ENCODE measurements at places on chromosomes 2 and 18.

DNA sequence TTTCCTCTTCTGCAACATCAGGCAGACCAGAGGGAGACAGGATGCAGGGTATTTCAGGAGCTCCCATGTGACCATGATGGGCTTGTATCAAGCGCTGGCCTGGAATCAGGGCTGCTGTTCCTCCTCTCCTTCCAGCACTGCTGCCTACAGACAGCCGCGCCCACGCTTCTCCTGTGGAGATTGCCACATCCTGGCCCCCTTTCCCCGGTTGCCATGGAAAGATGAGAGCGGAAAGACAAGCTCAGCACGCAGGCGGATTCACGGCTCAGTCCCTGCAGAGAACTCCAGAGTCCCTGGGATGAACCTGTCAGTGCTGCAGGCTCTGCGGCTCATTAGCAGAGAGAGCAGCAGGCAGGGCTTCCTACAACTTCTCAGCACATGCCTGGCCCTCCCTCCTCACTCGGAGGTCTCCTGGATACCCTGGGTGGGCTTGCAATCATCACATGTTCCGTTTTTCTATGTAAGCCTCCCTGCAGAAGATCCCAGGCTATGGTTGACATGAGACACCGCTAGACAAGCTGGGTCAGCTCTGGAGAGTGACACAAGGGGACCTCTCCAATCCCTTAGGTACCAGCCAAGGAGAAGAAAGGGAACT, 497.8 kb upstream of the MYT1L start:
- DNase-seq: no peak

- DNase-seq: peak; percentile 43
These were observed 455 bp upstream of the TLK1 start for GRCh38 chr2:171160956-171161740.

DNA sequence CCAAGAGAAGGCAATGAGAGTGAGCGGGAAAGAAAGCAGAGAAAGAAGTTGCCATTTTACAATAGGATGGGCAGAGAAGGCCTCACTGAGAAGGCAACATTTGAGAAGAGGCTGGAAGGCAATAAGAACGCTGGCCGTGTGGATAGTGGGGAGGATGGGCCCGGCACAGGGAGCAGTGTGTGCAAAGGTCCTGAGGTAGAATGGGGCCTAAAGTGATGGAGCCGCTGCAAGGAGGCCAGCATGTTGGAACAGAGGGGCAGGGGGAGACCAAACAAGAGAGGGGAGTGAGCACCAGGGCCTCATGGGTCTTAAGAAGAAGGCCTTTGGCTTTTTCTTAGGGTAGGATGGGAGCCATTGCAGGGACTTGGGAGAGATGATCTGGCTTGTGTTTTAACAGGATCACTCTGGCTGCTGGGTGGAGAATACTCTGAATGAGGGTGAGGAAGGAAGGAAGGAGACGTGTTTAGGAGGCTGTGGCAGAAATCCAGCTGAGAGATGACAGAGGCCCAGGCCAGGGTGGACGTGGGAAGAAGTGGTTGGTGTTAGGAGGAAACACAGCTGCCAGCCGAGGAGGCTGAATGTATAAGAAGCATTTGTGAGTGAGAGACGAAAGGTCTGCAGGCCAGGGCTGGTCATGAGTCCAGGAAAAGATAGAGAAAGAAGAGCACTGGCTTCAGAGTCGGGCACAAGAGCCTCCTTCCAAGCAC, 159.8 kb downstream of the KLHL29 start:
- no peak for DNase-seq

- DNase-seq: no peak
These were observed 1362.2 kb upstream of the TMEFF2 start for GRCh38 chr2:193556766-193557470.

GRCh38 chr2:150153646-150154307, 333.7 kb downstream of the RND3 start:
- no peak for DNase-seq

- DNase-seq: no peak
These were observed 268.9 kb downstream of the TDRD15 start for GRCh38 chr2:21392649-21393048.

- DNase-seq: no peak
These were observed 1938.6 kb upstream of the PIK3C3 start for GRCh38 chr18:40016405-40016804.

DNA sequence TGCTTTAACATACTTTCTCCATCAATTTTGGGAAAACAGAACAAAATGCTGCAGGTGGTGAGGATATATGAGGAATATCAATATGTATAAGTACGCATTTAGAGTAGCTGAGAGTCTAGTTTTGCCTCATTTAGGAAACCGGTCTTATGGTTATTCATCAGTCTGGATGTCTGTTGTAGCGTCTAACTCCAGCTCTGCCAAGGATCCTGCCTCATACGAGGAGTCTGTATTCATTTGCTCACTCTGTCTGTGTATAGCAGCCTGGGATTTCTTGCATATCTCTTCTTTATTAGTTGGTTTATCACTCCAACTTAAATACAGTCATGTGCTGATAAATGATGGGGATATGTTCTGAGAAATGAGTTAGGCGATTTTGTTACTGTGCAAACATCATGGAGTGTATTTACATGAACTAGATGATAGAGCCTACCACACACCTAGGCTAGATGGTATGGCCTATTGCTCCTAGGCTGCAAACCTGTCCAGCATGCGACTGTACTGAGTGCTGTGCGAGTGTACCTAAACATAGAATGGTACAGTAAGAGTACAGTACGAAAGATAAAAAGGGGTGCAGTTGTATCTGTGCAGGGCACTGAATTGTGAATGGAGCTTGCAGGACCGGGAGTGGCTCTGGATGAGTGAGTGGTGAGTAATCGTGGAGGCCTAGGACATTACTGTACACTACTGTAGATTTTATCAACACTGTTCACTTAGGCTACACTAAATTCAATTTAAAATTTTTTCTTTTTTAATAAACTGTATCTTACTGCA, 148.1 kb downstream of the ZNF407 start:
- peak; percentile 50 for DNase-seq

DNA sequence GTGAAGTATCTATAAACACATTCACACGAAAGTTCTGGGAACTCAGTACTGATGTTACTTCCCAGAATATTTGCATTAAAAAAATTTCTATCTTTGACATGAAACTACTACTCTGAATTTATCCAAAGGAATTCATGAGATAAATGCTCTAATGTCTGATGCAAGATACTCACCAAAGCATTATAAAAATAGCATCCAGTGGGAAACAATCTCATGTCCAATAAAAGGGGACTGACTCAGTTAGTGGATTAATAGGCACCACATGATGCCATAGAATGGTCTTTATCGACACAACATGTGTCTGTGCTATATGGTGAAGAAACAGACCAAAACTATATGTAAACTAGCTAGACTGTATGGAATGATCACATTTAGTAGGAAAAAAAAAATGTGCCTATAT, 33.9 kb downstream of the LAMA3 start:
- DNase-seq: no peak

DNA sequence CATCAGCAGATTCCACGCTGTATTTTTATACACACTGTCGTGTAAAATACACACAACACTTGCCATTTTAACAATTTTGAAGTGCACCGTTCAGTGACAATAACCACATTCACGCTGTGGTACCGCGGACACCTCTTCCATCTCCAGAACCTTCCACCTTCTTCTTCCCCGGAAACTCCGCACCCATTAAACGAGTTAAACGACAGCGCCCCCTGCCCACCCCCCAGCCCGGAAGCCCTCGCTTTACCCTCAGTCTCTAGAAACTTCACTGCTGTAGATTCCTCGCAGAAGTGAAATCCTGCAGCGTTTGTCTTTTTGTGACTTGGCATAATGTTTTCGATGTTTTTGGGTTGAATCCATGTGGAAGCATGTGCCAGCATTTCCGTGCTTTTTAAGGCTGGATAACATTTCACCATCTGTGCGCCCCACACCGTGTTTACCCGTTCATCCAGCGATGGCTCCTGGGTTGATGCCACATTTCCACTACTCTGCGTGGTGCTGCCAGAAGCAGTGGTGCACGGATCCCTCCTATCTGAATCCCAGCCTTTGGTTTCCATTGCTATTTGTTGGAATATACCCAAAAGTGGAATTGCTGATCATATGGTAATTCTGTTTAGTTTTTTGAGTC, 32.0 kb upstream of the TMEM18 start:
- no peak for DNase-seq

DNA sequence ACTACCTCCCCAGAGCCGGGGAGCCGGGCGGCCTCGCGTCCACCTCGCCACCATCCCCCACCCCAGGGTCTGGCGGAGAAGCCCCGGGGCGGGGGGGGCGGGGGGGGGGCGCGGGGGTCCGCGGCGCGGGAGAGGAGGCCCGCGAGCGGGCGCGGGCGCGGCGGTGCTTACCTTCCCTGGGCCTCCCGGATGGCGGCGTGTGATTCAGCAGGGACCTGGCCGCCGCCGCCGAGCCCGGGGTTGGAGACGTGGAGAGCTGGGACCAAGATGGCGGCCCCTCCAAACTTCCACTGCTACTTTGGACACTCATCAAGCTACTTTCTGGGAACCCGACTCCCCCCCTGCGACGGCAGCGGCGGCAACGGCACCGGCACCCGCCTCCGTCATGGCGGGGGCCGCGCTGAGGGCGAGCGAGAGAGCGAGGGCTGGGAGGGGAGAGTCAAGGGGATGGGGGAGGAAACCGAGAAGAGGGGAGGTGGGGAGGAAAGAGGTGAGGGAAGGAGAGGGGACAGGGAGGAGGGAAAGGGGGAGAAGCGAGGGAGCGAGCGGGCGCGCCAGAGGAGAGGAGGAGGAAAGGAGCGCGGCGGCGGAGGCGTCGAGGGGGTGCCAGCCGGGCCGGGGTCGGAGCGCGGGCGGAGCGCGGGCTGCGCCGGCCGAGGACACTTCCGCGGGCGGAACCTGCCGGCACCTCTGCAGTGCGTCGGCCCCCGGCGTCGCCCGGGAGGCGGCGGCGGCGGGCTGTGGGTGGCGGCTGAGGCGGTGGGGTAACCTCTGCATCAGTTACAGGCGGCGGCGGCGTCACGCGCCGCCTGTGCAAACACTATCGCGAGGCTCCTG, at the start of gene TLK1:
TSS of gene TLK1 (minus strand) at position 775 of the 837 bp plus-strand sequence. CDS start at position 310, 465 bp downstream.
- peak; percentile 39 for DNase-seq

- DNase-seq: no peak
These were observed 275.4 kb upstream of the HS6ST1 start for GRCh38 chr2:128593879-128594650.

GRCh38 chr2:211837706-211838105, 700.9 kb downstream of the ERBB4 start:
- no peak for DNase-seq

GRCh38 chr2:30702694-30703093, 104.6 kb downstream of the CAPN13 start:
- DNase-seq: no peak

GRCh38 chr2:222338374-222338773, 39.6 kb upstream of the PAX3 start:
- no peak for DNase-seq

GRCh38 chr2:9107168-9108025, 99.2 kb upstream of the ASAP2 start:
- no peak for DNase-seq

DNA sequence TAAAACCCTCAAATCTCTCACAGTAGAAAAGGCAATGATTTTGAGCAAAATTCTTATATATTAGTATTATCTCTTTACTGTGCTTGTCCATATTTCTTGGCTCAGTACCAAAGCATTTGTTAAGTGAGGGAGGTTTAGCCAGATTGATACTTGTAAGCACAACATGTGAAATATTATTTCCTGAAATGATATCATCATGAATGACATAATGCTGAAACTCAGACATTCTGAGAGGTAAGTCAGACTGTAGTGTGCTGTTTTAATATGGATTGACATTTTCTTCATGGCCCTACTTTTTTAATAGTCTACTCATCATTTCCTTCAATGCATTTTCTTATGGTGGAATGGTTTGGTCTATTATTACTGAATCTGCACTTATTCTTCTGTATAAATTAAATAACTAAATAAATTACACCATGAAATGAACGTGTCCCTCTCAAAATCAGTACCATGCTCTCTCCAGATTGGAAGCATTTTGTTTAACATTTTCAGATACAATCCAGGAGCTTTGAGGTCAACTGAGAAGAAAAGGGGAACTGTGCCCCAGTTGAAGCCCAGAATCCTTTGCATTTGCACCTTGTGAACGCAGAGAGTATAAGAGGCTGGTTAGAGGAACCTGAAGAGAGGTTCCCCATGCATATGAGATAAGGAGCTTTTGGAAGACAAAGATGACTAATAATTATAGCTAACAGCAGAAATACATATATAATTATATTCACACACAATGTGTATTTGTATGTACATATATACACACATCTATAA, 50.1 kb upstream of the CRACDL start:
- DNase-seq: no peak

GRCh38 chr2:88683160-88684021, 8.1 kb upstream of the RPIA start:
- DNase-seq: no peak

DNA sequence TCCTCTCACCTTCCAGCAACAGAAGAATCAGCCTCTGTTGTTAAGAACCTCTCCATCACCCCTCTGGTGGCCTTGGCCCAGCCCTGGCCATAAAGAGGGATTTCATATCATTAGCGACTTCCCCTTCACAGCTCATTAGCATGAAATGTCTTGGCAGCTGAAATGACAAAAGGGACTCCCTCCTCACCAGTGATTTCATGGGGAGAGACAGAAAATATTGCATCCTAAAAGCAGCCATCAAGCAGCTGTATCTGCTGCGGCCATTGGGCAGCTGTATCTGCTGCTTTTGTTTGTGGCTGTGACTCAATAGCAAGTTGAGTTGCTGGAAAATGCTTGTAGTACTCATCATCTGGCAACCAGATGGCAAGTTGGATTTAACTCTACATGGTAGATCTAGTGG, 105.9 kb upstream of the RMDN2 start:
- no peak for DNase-seq

DNA sequence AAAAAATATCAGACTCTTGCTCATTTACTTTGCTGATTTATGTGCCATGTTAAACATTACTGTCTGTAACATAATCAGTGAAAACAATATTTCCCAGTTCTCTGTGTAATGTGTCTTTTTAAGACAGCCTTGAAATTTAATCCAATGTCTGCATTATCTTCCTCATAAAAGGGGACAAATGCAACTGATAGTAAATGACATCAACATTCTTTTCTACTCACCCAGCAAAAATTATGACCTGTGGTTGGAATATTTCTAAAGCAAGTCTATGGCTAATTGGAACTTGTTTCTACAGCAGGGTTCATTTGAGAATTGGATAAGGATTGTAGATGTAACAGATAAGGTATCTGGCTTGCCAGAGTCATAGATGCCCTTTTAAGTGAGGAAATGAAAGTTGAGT, 34.8 kb downstream of the C1D start:
- DNase-seq: no peak

Measured in amniotic stem cell (primary cell).